ENCODE measurements at places on chromosomes 1 and 21.

GRCh38 chr1:82845866-82846265 lies 1045.1 kb downstream of the ADGRL2 start:
- DNase-seq: no peak

- DNase-seq: no peak
Observed at GRCh38 chr1:91863498-91863897, 22.5 kb downstream of the TGFBR3 start.

DNA sequence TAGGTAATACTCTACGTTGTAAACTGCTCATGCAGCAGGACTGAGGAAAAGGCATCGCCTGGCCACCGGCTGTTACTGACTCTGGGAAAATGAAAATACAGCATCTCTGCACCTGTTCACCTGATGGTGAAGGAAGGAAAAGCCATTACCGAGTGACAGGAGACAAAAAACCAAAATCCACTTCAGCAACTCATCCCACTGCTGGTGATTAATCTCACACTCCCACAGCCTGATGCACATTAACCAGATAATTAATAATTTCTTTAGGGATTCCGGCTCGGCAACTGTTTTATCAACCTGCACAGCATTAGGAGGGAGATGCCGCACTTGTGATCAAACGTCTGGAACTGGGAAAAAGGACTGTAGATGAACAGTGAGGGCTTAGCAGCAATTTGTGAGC lies 183.9 kb upstream of the ESRRG start:
- DNase-seq: no peak

DNA sequence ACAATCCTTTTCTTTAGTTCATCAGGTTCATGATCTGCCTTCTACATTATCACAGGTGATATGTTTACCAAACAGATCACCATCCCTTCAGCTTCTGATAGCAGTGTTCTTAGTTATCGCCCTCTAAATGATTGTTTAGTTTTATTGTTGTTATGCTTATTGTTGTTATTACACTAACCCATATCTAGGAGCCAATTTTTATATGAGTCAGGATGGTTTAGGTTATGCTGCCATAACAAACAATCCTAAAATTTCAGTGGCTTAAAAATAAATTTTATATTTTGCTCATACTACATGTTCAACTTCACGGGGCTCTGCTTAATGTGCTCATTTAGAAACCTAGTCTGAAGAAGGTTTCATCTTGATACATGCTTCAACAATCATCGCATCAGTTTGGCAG lies 4.4 kb upstream of the JUN start:
- DNase-seq: no peak

GRCh38 chr1:8816831-8817411 lies 519 bp downstream of the RERE start:
- no peak for DNase-seq

GRCh38 chr1:195717651-195718050 lies 890.6 kb downstream of the KCNT2 start:
- DNase-seq: no peak

DNA sequence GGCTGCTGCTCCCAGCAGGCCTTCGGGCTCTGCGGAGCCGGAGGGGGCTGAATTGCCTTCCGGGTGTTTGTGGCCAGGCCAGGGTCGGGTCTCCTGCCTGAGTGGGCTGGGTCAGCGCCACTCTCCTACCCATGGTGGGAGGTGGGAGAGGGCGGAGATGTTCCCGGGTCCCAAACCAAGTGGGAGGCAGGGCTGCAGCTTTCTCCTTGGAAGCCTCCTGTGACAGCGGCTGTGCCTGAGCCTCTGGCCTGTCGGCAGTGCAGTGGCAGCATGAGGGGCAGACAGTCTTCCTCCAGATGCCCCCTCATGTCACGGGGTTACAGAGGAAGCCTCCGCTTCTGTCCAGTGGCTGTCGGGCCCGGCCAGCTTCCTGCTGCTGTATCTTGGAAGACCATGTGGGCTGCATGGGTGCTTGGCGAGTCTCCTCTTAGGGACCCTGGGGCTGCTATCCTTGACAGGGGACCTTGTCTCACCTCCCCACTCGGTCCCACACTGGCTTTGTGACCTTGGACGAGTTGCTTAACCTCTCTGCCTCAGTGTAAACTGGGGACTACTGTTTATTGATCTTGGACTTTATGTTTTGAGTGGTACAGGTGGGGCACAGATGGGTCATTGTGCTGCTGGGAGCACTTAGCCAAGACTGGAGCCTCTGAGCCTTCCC lies 4.3 kb downstream of the SKI start:
- DNase-seq: no peak

GRCh38 chr1:151713874-151714273 lies 2.7 kb downstream of the CELF3 start:
- DNase-seq: no peak
